ENCODE measurements at places on chromosomes 5 and 9.

DNA sequence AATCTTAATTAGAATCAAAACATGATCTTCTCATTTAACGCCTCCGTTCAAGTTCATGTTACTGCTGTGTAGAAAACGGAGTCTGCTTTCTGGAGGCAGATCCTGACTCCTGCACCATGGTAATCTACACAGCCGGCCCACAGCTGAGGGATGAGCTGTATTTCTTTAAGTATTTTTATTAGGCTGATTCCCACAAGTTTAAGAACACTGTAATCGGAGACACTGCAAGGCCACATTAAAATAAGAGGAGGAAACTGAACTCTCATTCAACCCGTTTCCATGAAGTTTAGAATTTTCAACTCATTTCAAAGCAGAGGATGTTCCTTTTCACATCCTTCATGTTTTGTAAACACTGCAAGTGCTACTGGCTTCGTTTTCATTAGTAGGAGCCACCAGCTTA is 372.2 kb downstream of the NFIB start:
- no peak for DNase-seq

DNA sequence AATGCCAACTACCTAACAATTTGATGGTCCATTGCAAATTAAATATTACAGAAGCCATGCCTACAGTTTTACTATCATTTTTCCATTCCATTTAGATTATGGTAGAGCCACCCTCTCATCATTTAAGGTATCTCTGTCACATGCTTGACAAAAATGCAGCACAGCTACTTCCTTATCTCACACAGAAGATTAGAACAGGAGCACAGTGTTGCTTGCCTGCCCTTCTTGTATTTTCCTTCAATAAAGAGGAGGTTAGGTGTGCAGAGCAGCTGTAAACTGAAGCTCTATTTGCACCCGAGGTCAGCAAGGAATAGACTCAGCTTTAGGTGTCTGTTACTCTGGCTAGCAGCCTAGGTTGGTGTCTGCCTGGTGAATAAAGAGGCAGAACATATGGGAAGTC is 51.5 kb upstream of the ATP10B start:
- no peak for DNase-seq

- no peak for DNase-seq
These were observed 5.8 kb upstream of the PLPP1 start for GRCh38 chr5:55540525-55540924.

GRCh38 chr5:179974246-179974945 is 66.7 kb upstream of the TBC1D9B start:
- DNase-seq = no peak

DNA sequence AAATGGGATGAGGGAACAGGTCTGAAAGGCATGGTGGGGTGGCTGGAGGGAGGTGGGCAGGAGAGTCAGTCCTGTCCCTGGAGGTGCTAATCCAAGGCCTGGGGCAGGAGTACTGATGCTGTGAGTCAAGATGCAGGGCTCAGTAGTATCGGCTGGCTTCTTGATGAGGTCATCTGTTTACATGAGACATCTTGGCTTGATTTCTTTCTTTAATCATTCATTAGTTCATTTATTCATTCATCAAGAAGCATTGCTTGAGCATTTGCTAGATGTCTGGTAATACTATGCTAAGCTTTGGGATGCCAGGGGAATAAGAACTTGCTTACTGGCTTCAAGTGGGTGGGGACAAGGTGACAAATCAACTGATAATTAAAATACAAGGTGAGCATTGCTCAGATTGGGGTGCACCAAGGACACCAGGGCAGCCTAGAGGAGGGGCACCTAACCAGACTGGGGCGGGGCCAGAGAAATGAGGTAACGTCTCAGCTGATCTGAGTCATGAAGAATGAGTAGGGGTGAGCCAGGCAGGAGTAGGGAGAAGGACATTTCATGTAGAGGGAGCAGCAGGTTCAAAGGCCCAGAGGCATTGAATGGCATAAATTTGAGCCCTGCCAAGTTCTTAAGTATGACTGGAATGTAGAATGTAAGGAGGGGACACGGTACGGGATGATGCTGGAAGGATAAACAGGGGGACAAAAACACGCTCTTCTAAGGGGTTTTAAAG is 88.8 kb downstream of the EGFLAM start:
- DNase-seq = no peak

DNA sequence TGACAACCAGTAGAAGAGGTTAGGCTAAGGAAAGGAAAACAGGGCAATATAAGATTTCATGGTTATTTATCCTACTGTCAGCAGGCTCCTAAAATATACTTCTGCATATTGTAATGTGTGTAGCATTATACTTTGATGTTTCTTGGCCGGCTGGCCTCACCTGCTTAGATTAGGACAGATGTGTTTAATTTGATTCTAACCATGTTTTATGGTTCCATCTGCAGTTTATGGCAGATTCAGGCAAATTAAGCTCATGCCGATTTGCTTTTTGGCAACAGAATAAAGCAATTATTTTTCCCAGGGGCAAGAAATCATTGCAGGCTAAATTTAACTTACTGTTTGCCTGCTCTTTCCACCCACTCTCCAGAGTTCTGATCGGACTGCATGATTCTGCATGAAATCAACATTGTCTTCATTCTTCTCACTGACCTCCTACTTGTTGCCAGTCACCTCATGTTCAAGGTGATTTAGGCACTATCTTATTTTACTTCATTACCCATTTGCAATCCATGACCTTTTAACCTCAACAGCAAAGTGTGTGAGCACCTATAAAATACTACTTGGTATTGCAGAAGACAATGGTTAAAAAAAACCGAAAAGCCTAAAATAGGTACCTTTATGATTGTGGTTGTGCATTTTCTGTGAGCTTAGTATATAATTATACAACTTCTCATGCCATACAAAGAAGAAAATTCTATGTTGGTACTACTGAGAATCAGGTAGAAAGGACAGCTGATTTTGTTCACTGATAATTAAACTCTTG is 125.2 kb downstream of the EDIL3 start:
- no peak for DNase-seq

DNA sequence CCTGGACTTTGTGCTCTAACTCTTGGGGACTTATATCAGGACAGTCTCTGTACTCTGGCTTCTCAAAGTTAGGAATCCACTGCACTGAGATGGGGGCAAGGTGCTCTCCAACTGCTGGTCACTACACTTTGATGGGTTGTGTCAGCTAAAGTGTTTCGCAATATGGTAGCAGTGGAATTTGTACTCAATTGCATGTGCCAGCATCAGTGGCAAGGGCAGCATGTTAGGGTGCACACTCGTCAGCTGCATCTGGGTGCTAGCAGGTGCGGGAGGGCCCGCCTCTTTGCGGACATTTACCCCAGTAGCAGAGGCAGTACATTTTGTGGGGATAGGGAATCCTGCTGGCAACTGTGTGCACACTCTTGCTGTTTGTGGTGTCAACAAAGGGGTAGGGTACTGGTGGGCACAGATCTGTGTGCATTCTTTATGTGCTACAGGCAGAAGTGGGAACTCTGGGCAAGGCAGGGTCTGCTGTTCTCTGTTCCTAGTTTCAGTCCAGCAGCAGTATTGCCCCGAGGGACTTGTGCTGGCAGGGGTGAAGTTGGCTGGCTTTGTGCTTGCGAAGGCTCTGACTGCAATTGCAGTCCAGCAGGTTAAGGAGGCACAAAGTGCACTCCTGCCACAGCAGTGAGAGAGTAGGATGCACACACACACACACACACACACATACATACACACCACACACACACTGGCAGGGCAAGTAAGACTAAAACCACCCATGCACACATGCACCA is 924.8 kb upstream of the CDH9 start:
- DNase-seq = no peak

Measured in NCI-H146 (cell line).